ENCODE measurements at places on chromosomes 1 and 21.

GRCh38 chr1:53869454-53870117 lies 20.0 kb downstream of the YIPF1 start:
- DNase-seq, result no peak

DNA sequence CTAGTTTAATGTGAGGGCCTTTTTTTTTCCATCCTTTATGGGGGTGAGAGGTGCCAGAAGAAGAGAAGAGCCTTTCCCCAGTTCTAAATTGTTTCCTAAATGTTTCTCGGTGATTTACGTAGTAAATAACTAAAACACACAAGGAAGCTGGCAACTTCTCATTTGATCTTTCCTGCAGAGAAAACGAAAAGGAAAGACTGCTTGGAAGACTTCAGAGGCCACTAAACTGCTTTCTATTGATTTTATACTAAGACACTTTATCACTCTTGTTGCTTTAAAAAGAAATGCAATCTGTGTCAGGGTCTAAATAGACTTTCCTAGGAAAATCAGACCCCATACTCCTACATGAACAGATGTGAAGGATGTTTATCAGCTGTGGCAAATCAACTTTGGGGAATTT lies 52.1 kb upstream of the KAZN start:
- no peak for DNase-seq

DNA sequence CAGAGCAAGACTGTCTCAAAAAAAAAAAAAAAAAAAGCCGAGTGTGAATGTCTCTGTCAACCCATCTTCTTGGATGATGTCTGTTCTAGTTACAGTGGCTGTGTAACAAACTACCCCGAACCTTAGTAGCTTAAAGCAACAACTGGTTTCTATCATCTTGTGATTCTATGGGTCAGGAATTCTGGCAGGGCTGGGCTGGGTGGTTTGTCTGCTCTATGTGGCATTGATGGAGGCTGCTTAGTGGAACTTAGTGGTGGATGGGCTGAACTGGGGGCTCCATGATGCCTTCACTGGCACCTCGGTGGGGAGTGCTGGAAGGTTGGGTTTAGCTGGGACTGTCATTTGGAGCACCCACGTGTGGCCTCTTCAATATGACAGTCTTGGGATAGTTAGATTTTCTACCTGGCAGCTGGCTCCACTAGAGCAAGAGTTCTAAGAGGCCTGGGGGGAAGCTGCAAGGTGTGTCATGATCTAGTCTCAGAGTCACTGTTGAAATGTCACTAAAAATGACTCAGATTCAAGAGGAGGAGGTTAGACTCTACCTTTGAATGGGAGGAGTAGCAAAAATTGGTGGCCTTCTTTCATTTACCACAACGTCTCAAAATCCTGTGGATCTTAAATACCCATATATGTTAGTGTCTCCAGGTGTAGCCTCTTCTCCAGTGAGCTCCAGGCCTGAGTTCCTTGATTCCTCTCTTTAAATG lies 18.6 kb downstream of the ACOT11 start:
- no peak for DNase-seq

DNA sequence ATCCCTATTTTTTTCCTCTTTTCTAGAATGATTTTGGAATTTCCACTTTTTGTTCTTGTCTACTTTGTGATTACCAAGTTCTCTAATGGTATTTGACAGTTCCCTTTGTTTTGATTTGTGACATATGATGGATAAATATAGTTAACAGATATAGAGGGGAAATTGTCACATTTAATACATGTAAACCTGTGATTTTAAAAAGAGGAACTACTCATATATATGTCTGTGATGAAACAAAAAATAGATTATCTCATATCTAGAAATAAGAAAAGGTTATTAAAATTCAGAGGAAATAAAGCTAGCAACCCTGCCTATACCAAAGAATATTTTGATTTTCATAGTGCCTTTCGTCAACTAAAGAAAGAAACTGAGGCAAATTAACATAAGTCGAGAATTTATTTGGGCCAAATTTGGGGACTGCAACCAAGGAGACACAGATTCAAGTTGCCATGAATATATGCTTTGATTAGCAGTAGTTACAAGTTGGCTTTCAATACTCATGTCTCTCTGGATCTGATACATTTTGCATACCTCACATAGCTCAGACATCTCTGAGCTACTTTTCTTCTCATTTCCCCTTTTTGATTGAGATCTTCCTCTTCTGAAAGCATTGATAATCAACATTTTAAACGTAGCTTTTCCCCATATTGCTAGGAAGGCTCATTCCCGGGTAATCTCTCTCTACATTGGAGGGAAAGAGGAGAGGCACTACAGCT lies 15.6 kb upstream of the C21orf91 start:
- DNase-seq, result no peak

DNA sequence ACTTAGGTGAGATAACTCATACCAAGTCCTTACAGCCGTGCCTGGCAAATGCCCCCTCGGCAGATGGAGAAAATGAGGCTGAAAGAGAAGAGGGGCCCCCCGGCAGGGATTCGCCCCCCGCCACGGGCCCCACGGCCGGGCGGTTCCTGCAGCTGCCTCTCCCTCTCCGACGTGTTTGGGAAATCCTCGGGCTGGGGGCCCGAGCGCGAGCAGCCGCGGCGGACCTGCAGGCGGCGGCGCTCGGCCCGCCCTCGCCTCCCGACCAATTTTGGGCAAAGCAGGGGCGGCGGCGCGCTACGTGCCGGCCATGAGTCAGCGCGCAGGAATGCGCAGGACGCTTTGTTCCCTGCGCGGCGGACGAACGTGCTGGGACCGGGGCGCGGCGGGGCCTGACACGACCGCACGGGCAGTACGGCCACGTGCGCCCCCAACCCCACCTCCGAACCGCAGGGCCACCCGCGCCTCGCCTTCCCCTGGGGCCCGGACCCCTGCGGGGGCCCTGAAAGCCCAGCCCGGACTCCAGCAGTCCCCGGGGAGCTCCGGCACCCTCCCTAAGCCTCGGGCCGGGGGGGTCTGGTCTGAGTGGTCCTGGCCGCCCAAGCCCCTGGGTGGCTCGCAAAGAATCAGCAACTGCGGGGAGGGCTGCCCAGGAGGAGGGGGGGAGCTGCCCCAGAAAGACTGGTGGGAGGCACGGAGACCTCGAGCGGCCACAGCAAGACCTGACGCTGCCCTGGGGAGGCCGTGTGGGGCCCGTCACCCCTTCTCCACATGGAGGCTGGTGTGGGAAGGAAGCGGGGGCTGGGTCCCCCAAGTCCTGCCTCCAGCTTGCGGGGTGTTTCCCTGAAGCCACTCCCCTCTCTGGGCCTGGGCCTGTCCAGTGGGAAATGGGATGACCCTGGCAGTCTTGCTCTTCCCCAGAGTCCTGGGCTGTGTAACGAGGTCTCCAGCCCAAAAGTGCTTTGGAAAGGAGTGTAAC lies 11.9 kb upstream of the EDN2 start:
- peak; percentile 91 for DNase-seq

DNA sequence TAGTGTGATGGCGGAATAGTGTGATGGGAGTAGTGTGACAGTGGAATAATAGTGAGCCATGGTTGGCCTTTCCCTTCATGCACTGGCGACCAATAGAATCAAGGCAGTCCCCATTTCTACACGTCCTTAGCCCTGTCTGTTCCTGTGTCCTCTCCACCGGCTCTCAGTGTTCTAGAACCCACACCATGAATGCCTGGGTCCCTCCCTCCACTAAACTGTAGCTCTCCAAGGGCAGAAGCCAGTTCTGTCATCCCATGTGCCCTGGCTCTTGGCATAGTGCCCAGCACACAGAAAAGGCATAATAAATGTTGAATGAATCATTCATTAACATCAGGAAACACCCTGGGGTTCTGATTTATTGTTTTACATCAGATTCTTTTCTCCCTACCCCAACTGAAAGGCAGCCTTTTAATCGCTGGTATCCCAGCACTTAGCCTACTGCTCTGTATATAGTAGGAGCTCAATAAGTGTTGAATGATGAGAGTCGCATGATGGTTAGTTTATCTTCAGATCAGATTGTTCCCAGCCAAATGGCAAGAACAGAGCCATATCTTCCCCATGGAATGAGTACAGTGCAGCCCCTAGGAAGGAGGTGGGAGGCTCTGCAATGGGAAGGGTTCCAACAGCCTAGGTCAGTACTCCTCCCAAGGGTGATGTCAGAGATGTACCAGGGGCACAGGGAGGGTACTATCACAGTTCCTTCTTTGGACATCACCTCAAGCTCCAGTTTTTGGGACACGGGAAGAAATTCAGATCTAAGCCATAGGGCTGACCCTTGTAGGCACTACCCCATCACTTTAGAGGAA lies 325.7 kb downstream of the HHAT start:
- peak; percentile 10 for DNase-seq
